ENCODE measurements at places on chromosomes 5 and 9.

GRCh38 chr9:134177624-134178393, 13.4 kb upstream of the RNU6ATAC start:
- DNase-seq = no peak

DNA sequence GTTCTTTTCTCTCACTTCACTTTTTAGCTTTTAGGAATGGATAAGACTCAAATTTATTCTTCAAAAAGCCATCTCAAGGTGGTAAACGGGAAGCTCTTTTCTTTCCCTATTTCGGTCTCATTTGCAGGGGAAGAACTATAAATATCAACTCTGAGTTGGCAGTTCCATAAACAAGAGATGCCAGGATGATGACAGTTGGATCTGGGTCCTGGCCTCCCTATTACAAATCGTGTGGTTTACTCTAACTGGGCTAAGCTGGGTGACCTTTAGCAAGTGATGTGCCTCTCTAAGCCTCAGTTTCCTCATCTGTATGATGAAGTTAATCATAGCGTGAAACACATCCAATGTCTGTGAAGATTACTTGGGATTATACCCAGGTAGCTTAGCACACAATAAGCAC, 44.2 kb downstream of the TLE4 start:
- no peak for DNase-seq

DNA sequence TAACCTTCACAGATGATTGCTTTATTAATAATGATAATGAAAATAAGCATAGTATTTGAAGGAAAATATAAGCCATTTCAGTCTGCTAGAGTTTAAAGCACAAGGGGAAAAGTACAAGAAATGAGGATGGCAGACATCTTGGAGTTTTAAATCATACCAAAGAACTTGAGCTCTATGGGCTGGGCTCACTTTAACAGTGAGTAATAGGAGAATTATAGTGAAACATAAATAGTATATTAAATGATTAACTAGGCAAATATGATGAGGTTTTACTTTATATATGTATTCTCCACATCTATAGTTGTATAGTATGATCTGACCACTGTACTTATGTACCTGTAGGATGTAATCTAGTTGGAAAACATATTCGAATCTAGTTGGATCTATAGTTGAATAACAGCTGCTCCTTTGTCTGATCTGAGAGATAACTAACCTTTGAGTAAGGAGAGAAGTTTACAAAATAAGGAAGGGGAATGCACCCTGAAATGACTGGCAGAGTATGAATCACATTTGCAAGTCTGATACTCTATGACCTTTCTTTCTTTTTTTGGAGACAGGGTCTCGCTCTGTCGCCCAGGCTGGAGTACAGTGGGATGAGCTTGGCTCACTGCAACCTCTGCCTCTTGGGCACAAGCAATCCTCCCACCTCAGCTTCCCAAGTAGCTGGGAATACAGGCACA, 17.6 kb downstream of the MEGF9 start:
- no peak for DNase-seq

GRCh38 chr5:109316634-109317033, 93.1 kb downstream of the PJA2 start:
- peak; percentile 33 for DNase-seq

DNA sequence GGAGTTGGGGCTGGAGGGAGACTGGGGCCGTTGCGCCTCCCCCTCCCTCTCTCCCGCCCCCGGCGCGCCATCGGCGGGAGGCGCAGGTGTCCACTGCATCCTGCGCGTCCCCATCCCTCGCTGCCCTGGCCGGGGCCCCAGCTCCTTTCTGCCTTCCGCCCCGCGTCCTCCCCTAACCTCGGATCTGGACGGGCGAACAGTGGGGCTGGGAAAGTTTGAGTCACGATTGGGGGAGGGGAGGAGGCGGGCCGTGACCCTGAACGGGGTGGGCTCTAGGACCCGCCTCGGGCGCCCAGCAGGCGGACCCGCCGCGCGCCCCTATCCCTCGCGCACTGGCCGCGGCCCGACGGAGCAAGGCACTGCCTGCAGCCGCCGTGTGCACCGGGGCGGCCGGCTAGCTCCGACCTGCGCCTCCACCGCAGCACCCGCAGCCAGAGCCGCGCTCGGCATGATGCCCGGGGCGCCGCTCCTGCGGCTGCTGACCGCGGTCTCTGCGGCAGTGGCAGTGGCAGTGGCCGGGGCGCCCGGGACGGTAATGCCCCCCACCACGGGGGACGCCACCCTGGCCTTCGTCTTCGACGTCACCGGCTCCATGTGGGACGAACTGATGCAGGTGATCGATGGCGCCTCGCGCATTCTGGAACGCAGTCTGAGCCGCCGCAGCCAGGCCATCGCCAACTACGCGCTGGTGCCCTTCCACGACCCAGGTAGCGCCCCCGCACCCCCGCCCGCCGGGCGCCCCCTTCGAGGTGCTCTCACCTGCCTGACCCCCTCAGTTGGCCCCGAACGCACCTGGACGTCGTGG, at the start of gene HMCN2:
HMCN2 (plus strand) TSS at position 330 of the 805 bp plus-strand sequence; CDS start at position 449, 119 bp downstream.
- no peak for DNase-seq

DNA sequence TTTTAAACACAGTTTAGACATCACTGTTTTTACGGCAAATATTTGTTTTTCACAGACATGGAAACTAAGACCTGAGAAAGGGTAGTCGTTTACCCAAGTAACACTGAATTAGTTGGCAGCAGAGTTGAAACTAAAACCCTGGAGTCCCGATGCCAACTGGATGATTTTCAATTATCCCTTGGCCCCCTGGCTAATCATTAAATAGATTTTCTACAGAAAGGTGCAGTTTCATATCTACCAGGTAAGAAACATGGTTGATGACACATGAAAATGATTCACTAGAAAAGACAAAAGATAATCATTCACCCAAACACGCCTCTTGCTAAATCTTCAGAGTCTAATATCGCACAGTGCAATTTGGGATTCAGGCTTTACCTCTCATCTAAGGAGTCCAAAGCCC, 136.9 kb downstream of the SEMA5A start:
- no peak for DNase-seq

GRCh38 chr5:167255926-167256325, 1035.5 kb upstream of the WWC1 start:
- DNase-seq = no peak

- DNase-seq = no peak
Observed at GRCh38 chr9:89743573-89744254, 138.9 kb downstream of the GADD45G start.

DNA sequence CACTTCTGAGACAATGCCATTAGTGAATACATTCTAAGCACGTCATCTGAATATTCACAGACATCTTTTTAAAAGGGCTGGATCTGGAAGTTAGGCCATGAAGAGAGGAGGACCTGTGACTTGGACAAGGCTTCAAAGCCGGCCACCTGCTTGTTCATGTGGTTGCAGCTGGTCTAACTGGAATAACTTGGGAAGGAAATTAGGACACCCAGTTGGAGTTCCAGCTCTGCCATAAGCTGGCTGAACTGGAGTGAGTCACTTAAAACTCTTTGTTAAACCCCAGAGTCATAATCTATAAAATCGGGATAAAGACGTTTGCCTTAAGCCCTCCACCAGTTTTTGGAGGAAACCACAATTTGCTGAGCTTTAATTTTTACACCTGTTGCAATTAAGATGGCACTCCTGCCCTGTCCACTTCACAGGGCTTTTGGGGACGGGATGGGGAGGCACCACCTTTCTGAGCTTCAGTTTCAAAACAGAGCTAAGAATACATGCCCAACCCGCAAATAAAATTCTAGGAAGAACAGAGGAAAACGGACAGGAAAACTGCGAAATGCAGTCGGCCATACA, 536 bp upstream of the STX17 start:
- peak; percentile 9 for DNase-seq

DNA sequence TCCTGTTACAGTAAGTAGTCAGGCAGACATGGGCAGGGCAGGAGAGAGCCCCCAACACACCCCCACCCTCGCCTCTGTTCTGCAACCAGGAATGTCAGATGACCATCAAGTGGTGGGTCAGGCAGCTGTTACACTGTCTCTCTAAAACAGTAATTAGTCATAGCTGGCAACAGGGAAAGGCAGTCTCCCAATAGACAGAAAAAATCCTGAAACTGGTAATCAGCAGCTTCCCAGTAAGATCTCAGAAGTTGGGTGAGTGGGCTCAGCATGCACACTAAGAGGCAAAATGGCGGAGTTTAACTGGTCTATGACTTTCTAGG, 90.2 kb downstream of the C5orf15 start:
- DNase-seq = no peak

DNA sequence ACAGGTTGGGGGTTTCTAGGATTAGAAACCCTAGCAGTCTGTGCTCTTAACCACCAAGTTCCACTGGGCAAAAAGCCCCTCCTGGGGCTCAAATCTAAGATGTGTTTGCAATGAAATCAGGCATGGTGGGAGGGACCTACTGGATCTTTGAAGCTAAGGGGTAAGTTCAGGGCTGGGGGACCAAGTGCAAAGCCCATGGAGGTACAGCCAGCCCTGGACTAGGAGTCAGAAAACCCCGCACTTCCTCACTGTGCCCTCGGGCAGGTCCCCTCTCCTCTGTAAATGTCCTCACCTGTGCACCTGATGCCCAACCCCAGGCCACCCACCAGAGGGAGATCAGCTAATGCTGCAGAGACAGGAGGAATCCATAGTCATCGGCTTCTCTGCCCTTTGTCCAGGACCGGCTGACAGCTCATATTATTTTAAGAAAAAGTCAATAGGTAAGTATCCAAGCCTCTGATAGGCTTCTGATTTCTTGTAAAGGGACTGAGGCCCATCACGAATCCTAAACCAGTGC, 138.3 kb downstream of the PAX5 start:
- no peak for DNase-seq

DNA sequence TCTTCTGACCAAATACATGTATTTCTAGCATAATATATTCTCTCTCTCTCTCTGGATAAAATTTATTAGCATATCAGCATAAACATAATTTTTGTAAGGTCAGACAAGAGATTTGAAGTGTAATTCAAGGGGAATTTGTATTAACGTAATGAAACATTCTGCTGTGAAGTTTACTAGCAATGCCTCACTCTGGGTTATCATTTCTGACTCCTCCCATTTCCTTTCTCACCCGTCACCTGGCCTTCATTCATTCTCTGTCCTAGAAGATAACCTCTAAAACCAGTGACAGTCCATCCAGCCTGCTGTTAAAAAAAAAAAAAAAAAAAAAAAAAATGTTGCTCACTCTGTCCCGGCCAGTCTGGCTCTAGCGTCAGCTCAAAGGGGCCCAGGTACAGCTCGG, 27.1 kb downstream of the GRAMD2B start:
- no peak for DNase-seq

DNA sequence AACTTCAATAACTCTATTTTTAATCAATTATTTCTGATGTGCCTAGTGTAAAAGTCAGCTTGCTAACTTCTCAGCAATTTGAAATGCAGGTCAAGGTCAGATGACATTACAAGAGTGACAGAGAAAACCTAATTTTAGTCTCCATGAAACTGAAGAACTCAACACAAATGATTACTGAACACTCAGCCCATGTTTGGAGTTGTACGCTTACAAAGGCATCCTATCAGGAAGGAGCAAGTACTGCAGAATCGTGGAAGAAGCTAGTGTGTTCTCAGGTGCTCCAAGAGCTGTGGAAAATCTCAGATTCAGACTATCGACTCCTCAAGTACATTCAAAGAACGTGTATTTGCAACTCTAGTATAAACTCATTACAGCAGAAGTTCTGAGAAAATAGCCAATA, 526.7 kb downstream of the PDE4D start:
- no peak for DNase-seq

GRCh38 chr9:16023446-16023845, 470.6 kb downstream of the CCDC171 start:
- DNase-seq = peak; percentile 83

DNA sequence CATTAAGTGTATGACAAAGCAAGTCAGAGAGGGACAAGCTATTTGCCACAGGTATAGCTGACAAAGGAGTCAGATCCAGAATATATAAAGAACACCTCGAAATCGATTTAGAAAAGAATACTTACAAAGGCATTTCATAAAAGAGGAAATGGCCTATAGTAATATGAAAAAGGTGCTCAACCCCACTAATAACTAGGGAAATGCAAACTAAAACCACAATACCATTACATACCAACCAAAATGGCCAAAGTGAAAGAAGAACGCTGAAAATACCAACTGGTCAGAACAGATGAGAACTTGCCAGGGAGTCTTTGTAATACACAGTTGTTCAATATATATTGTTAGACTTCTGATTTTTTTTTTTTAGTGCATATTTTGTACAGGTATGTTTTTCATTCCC, 152.9 kb downstream of the CDC42SE2 start:
- DNase-seq = no peak

- peak; percentile 96 for DNase-seq
Observed at GRCh38 chr9:129141066-129142041, 30.1 kb downstream of the PTPA start.

DNA sequence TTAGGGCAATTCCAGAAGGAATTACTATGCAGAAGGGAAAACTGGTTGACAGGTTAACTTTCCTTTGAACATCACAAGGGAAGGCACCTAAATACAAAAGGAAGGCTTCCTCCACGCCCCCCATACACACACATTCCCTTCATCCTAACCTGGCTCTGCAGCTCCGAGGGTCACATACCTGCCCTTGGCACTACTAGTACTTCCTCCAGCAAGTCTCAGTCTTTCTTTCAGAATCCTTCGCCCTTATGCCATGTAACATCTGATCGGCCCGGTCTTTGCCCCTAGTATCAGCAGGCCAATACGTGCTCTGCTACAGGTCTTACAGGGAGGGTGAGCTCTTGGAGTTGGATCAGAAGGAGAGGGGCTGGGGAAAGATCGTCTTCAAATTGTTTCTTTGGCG, 1.6 kb upstream of the MARCHF6 start:
- no peak for DNase-seq

GRCh38 chr5:124536333-124536732, 210.1 kb downstream of the ZNF608 start:
- DNase-seq = no peak

DNA sequence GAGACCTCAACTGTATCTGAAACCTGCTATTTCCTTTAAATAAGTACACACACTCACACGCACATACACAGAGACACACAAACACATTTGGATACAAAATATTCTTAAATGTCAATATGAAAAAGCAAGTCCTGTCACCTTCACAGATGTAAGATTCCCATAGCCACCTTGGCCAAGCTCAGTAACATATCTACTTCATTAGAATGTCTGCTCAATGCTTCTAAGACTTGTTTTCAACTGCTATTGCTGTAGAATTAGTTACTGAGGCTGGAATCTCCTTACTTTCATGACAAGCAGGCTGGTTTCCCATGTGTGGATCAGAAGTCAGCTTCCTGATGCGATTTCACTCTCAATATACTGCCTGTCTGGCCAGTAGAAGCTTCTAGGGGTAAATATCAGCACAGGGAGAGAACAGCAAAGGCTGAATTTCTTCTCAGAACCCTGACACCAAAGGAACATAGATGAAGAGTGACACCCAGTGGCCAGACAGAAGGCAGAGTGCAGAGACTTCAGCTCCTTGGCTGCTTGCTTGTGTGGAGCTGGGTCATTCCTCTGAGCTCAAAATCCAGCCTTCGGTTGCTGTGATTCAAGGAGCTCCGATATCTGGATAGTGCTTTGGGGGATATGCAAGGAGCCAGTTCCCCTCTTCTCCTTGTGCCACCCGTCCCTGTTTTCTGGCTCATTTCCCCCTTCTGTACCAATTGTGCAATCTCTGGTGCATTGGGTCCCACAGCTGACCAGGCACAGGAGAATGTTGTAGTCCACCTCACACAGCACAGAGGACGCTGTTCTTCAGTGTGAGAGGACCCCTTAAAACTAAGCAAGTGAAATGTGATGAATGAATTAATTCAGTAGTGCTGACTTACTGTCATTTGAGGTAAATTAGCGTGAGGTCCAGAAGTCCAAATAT, 26.6 kb upstream of the ABLIM3 start:
- DNase-seq = peak; percentile 81
